ENCODE measurements at places on chromosomes 1 and 21.

GRCh38 chr1:40353082-40353481 lies 20.4 kb upstream of the SMAP2 start:
- DNase-seq: no peak

DNA sequence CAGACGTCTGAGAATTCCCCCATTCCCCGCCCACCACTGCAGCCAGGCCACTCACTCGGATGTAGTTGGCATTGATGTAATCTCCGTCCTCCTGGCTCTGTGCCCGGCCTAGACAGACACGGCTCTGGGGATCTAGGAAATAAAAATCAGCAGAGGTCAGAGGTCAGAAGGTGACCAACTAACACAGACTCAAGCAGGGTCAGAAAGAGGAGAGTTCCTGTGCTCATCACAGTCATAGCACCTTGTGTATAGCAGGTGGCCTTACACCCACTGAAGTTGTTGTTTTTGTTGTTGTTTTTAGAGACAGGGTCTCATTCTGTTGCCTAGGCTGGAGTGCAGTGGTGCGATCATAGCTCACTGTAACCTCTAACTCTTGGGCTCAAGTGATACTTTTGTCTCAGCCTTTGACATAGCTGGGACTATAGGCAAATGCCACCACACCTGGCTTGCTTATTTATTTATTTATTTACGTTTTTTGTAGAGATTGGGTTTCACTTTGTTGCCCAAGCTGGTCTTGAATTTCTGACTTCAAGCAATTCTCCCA lies 4.9 kb downstream of the PTPN7 start:
- no peak for DNase-seq

DNA sequence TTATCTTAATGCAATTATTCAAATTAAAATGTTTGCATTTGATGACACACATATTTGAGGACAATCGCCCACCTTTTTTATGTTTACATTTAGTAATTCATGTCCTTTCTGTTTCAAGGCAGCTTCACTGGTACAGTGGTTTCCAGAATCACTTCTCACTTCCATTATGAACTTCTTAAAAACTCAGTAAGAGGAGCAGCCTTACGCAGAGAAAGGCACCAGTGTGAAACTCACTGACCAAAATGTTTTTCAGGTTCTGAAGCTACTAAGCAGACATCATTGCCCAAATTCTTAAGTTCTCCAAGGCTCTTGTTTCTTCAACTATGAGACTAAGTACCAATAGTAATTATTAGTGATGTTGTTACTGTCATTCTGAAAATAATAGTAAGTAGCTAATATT lies 353.1 kb upstream of the CXADR start:
- no peak for DNase-seq

DNA sequence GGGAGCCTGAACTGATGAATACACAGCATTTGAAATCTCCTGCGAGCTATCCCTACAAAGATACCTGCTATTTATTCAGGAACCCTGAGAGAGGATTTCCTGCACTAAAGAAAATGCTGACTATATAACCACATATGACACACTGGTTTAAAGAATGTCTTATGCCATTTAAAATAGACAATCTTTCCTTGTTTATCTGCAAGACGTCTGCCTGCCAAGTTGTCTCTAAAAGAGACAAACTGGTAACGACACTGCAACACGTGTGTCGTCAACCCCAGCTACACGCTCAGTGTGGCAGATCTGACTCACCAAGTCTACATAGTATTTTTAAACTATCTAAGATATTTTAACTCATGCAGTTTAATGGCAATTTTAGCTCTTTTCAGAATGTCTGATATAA lies 42.7 kb downstream of the APP start:
- no peak for DNase-seq

GRCh38 chr1:93613898-93614297 lies 67.7 kb downstream of the BCAR3 start:
- no peak for DNase-seq

DNA sequence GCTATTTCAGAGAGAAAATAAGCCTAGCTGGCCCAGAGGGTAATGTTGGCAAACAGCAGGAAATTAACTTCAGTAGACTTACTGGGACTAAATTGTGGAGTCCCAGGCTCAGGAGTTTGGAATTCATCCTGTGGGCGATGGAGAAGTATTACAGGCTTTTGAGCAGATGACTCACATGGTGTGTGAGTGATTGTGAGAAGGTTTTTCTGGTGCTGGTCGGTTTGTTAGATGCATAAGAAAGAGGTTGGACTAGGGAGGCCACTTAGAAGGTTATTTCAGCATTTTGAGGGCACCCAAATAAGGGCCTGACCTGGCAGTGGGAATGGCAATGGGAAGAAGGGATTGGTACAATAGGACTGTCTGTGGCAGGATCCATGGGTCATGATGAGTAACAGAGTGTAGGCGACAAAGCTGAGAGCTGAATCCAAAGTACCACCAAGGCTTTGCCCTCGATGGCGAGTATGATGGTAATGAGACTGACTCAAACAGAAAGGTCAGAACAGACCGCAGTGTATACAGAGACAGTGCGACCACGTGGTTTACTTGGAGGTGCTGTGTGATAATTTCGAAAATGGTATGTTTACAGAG lies 69.2 kb upstream of the KIF26B start:
- no peak for DNase-seq
